ENCODE measurements at places on chromosomes 6 and 20. TPM values are rescaled to one million over a fixed set of nuclear protein-coding genes. Genes with fewer than 3 reads are reported as not detected.
A peak's percentile ranks its signal among the peaks of the same experiment; 100 is the strongest.

The C6orf58 gene
- total RNA-seq, result not detected

The CDH4 gene
- not detected for total RNA-seq

The SNX3 gene
- 75.1 TPM for total RNA-seq

DNA sequence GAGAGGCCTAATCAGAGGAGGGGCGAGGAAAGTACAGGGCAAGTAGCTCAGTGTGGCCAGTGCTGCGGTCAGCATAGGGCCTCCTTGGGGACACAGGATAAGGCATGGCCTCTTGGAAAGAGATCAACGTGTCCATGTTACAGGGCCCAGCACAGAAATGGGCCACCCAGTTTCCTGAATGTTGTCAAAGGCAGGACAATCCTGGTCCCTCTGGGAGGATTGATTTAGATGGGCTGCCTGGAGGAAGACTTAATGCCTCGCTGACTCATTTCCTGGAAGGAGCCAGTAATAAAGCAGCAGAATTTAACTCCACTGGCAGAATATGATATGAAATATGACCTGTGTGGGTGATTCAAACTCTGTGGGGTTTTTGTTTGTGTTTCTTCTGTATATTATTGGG is 16.6 kb downstream of the DDO start:
- no peaks in the 10 kb centered on the region for H3K36me3 ChIP-seq
- DNase-seq, result no peak
- no peaks in the 10 kb centered on the region for H3K4me1 ChIP-seq
- no peak overlapping the region for H3K27ac ChIP-seq

- H3K4me1 ChIP-seq, result peaks cover 3% of the 10 kb centered on the region
- no peak overlapping the region for H3K4me3 ChIP-seq
- no peak overlapping the region for H3K27ac ChIP-seq
- no peaks in the 10 kb centered on the region for H3K36me3 ChIP-seq
Observed at GRCh38 chr20:37131486-37131885, 35.7 kb upstream of the RBL1 start.

DNA sequence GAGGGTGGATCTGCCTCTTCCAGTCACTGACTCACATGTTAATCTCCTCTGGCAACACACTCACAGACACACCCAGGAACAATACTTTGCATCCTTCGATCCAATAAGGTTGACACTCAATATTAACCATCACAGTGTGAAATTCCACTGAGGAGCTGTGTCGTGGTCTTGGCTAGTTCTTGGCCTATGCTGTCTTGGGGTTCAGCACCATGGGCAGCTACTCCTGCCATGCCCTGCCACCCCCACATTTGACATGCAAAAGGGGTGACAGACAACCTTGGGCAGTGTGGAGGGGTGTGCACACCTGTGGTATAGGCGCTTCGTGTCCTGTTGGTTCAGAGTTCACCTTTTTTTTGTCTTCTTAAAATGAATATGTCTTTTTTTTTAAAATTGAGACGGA is 25.8 kb downstream of the ANKRD6 start:
- no peaks in the 10 kb centered on the region for H3K27me3 ChIP-seq
- DNase-seq, result no peak
- H3K27ac ChIP-seq, result no peak overlapping the region
- no peaks in the 10 kb centered on the region for H3K4me1 ChIP-seq
- H3K4me3 ChIP-seq, result no peak overlapping the region
- H3K36me3 ChIP-seq, result no peaks in the 10 kb centered on the region

GRCh38 chr6:77796824-77797809 is 144.3 kb downstream of the MEI4 start:
- H3K36me3 ChIP-seq, result no peaks in the 10 kb centered on the region
- DNase-seq, result no peak
- no peaks in the 10 kb centered on the region for H3K4me1 ChIP-seq

DNA sequence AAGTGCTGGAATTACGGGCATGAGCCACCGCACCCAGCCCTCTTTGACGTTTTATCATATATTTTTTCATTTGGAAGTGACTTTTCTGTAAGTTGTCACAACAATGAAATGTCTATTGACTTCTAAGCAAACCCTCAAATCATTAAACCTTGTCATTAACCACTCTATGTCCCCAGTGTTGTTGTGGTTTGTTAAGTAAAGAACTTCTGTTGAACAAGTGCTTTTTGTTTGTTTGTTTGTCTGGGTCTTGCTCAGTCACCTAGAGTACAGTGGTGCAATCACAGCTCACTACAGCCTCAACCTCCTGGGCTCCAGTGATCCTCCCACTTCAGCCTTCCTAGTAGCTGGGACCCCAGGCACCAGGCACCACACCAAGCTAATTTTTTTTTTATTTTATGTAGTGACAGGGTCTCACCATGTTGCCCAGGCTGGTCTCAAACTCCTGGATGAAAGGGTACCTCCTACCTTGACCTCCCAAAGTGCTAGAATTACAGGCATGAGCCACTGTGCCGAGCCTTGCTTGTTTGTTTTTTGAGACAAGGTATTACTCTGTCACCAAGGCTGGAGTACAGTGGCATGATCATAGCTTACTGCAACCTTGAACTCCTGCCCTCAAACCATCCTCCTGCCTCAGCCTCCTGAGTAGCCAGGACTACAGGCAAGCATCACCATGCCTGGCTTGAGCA is 57.6 kb upstream of the LOC128125822 start:
- peaks cover 3% of the 10 kb centered on the region for H3K4me1 ChIP-seq
- no peak overlapping the region for H3K4me3 ChIP-seq
- H3K27ac ChIP-seq, result no peak overlapping the region

DNA sequence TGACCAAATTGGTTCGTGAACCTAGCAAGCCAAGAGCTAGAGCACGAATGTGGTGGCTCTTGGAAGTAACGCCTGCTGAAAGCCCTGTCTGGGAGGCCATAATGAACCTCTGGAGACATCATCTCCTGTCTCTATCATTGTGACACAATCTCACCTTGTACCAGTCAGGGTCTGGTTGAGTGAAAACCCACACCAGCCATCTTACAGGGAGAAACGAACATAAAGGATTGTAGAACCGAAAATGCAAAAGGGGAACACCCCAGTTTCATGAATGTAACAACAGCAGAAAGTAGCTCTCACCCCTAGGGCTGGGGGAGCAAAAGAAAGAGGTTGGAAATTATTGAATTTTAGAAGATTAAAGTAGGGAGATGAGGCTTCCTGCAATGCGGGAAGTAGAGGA is 50.9 kb upstream of the TAB2 start:
- no peaks in the 10 kb centered on the region for H3K36me3 ChIP-seq
- peak; percentile 52 for DNase-seq

DNA sequence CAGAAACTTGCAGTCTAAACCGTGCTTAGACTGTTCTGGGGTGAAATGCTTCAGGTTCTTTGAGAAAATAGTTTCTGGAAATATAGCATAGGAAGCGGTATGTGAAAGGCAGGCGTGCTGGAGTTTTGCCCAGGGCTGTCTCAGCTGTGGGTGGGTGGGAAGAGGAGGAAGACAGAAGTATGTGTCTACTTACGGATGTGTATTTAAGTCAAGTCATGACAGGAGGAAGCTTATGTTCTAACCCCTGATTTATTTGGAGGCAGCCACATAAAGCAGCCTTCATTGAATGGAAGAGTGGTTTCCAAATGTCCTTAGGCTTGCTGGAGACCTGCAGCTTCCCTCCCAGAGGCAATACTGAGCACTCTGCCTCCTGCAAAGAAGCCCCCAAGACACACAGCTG is 345.8 kb upstream of the PRND start:
- no peak overlapping the region for H3K27ac ChIP-seq
- peaks cover 21% of the 10 kb centered on the region for H3K4me1 ChIP-seq
- no peak overlapping the region for H3K4me3 ChIP-seq
- H3K27me3 ChIP-seq, result peaks cover 20% of the 10 kb centered on the region

DNA sequence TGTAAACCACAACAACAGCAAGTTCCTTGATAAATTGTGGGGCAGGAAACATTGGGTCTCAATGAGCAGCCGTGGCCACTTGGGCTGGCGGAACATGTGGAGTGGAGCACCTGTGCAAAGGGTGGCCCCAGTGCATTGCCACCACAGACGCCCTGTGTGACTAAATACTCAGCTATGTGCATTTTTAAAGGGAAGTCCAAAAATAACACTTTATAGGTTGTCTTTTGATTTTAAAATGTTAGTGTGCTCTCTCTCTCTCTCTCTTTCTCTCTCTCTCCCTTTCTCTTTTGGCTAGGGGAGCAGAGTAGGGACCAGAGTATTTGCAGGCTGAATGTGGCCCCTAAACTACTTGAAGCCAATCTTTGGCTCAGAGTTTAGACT is 236.3 kb downstream of the BCAS1 start:
- no peak overlapping the region for H3K4me3 ChIP-seq
- H3K36me3 ChIP-seq, result peaks cover 4% of the 10 kb centered on the region
- H3K27me3 ChIP-seq, result no peaks in the 10 kb centered on the region
- no peak overlapping the region for H3K27ac ChIP-seq

DNA sequence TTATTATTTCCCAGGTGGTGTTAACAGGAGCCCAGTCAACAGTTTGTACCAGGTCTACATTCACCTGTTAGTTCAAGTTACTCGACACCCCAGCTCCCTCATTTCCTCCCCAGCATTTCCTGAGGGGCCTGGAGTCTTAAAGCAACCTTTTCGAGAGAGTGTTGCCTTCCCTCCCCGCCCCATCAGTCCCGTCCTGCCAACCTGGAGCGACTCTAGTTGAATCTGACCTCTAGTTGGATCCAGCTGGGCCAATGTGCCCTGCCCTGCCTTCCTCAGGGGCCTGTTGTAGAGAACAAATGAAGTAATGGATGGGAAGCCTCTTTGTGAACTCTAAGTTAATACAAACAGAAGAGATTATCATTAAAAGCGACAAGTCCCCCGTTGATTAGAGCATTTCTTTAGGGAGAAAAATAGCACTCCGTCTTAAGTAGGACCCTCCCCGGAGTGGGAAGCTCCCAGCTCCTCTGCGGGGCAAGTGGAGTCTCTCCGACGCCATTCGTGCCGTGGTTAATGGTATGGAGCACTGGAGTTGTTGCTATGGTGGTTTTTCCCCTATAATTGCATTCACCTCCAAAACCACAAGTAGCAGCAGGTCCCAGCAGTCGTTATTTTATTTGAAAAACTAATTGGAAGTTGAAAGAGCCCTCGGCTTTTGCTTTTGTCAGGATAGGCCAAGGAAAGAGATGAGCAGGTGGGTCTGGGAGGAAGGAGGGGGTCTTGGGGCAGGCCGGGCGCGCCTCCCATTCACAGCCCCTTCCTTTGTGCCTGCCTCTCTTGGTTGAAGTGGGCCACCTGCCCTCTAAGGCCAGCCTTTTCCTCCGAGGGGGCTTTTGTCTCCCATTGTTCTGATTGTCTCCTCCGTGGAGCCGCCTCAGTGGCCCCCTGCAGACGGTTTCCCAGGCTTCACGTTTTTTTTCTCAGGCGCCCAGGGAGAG is 16.1 kb downstream of the GHRH start:
- H3K27me3 ChIP-seq, result no peaks in the 10 kb centered on the region
- no peak overlapping the region for H3K4me3 ChIP-seq
- no peaks in the 10 kb centered on the region for H3K4me1 ChIP-seq
- peaks cover 28% of the 10 kb centered on the region for H3K36me3 ChIP-seq
- H3K27ac ChIP-seq, result no peak overlapping the region

DNA sequence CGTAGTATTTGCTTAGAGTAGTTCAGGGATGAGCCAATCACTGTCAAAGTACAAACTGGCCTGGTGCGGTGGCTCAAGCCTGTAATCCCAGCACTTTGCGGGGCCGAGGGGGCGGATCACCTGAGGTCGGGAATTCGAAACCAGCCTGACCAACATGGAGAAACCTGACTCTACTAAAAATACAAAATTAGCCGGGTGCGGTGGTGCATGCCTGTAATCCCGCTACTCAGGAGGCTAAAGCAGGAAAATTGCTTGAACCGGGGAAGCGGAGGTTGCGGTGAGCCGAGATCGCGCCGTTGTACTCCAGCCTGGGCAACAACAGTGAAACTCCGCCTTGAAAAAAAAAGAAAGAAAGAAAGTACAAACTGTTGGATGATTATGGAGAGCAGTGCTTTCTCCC is 27.5 kb upstream of the JARID2 start:
- DNase-seq, result no peak
- H3K4me3 ChIP-seq, result no peak overlapping the region
- H3K27me3 ChIP-seq, result no peaks in the 10 kb centered on the region
- H3K27ac ChIP-seq, result no peak overlapping the region
- H3K36me3 ChIP-seq, result no peaks in the 10 kb centered on the region

DNA sequence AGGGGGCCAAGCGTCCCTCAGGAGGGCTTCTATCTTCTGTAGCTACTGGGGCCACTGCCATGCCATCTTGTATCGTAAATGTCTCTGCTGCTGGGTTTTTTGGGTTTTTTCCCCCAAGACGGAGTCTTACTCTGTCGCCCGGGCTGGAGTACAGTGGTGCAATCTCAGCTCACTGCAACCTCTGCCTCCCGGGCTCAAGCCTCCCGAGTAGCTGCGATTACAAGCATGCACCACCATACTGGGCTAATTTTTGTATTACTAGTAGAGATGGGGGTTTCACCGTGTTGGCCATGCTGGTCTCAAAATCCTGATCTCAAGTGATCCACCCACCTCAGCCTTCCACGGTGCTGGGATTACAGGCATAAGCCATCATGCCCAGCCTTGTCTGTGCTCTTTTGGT is 111.3 kb upstream of the LOC128125822 start:
- H3K27ac ChIP-seq, result no peak overlapping the region
- H3K4me3 ChIP-seq, result no peak overlapping the region
- no peaks in the 10 kb centered on the region for H3K4me1 ChIP-seq
- no peaks in the 10 kb centered on the region for H3K36me3 ChIP-seq
- H3K27me3 ChIP-seq, result no peaks in the 10 kb centered on the region

DNA sequence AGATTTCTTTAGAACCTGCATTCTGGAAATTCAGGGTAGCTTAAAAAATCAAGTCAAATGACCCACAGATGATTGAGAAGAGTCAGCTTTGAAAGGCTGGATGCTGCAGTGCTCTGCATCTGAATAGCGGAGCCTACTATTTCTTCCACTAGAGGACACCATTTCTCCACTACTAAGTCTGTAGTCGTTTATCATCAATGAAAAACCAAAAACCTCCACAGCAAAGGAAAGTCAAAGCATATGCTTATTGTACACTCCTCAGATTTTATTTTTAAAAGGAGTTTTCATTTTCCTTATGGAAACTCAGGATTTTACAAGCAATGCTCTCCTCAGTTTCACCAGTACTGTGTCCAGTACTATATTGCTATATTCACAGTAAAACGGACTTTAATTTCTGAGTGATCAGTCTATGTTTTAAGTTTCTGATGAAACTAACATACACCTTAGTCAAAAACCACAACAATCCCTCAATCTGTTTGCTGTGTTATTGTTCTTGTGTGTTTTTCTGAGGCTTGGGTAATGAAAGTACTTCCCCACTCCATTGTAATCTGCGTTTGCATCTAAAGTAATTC is 50.5 kb upstream of the ENPP5 start:
- H3K4me1 ChIP-seq, result no peaks in the 10 kb centered on the region
- peak; percentile 66 for DNase-seq
- H3K36me3 ChIP-seq, result no peaks in the 10 kb centered on the region
- peaks cover 4% of the 10 kb centered on the region for H3K27me3 ChIP-seq
- H3K4me3 ChIP-seq, result no peak overlapping the region
- no peak overlapping the region for H3K27ac ChIP-seq

GRCh38 chr20:55667955-55668354 is 337.4 kb downstream of the CBLN4 start:
- H3K36me3 ChIP-seq, result no peaks in the 10 kb centered on the region
- no peaks in the 10 kb centered on the region for H3K27me3 ChIP-seq
- H3K4me3 ChIP-seq, result no peak overlapping the region
- no peak for DNase-seq

Data from activated CD4-positive, alpha-beta T cell treated with anti-CD3 and anti-CD28 coated beads, Interleukin-2, amount 10 ng/mL, durations not matched to agents 24 days and 14 days (primary cell).